Thoracic aorta (tissue), 2 donors: ENCODE measurements at places on chromosomes 12 and 14. TPM values are rescaled to one million over a fixed set of nuclear protein-coding genes. Genes with fewer than 3 reads are reported as not detected.

DNA sequence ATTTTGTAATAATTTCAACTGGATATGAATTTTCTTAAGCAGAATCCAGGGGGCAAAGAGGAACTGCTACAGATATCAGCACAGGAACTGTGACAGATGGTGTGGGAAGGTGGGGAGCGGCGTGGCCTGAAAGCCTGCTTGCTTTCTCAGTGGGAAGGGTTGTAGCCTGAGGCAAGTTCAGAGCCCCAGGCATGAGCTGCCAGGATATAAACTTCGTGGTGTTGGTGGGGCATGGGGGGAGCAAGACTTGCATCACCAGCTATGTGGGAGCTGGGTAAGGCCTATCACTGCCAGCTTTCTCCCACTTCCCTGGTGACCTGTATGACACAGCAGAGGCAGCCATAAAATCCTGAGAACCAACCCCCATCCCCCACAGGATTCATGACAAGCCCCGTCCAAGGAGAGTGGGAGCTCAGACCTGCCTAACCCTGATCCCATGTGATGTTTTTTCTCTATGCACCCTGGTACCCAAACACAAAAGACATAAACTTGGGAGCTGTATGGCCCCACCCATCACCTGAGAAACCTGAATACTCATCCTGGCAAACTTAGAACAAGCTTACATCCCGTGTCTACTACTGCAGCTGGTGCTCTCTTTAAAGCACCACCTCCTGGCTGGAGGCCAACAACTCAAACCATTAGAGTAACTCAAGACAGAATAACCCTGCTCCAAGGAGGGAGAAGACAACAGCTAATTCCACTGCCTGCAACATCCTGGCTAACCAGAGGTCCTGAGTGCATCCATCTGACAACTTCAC lies 16.5 kb downstream of the CLEC1A start:
- DNase-seq = no peak

DNA sequence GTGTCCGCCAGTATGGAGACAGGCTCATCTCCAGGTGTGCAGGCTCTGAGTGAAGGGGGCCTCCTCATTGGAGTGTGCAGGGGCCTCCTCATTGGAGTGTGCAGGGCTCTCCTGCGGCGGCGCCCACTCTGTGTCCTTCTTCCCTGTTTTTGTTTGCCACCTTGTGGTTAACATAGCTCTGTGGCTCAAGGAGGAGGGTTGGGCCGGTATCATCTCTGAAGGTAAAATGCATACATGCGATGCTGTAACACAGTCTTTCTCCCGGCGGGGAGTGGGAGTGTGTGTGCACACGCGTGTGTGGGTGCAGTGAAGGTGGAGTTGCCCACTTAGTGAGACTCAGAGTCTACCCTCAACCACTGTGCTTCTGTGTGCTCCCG lies 429.4 kb downstream of the ZFP36L1 start:
- no peak for DNase-seq

- no peak for DNase-seq
Observed at GRCh38 chr14:64234877-64235651, 59.1 kb downstream of the ESR2 start.

Gene LALBA
- not detected for total RNA-seq

- DNase-seq = no peak
Observed at GRCh38 chr14:30211326-30211725, 283.7 kb upstream of the PRKD1 start.

GRCh38 chr14:24055971-24056799 lies 4.4 kb downstream of the CARMIL3 start:
- DNase-seq = no peak

Gene PTGDR
- 2.9 TPM for total RNA-seq

DNA sequence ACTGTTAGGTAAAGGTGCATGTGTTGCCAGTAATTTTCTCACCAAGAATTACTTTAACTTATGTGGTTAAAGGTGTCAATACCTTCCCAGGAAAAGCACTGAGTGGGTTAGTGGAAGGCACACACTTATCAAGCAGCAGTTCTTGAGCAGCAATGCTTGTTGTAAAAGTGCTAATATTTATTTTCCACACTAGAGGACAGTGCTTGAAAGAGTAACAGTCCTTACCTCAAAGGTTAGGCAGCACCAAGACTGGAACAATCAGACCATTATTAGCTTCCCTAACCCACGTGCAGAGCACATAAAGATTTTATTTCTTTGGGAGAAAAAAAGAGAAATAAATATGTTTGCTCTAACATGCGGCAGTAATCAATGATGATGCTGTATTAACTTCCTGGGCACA lies 48.8 kb upstream of the KRR1 start:
- no peak for DNase-seq

Gene GPR65
- total RNA-seq = 1.9 TPM

DNA sequence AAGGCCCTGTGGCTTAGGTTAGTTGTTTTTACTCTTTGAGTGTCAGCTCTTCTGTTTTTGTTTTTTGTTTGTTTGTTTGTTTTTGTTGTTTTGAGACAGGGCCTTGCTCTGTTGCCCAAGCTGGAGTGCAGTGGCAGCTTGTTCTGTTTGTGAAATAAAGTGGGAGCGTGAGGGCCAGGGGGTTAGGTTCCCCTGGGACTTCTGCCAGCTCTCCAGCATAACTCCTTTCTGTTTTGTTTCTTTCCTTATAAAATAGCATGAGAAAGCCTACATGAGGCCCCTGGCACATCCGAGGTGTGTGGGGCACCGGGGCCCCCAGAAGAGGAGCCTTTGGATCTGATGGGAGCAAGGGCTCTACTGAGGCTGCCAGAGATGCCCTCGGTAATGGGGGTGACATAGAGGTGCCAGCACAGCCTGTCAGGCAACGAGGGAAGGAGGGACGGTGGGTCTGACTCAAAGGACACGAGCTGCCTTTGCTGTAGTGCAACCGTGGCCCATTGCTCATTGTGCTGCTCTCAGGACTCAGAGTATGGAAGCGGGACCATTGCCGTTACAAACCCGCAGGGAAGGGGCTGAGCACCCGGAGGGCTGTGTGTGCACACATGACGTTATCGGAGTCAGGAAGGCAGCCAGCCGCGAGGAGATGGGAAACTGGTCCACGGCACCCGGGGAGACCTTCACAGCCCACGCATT lies 9.1 kb upstream of the SERPINA11 start:
- no peak for DNase-seq

Gene C12orf56
- total RNA-seq = not detected

- DNase-seq = no peak
Observed at GRCh38 chr12:119249383-119250155, 70.8 kb downstream of the HSPB8 start.

DNA sequence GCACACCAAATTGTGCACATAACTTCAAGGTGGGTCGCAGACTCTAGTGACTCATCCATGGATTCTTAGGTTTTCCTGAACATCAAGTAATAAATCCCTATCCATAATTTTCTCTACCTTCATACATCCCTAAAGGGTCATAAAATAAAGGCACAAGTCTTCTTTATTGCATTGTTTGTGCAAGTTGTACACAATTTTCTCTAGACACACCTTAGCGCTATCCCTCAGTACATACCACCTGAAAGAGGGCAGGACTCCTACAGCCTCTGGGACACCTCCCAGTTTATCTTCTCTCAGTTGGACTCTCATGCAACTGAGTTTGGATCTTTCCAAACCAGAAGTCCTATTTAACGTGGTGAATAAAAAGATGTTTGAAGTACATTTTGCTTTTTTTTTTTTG lies 168.5 kb upstream of the BMP4 start:
- no peak for DNase-seq

Gene PCED1B
- 6.6 TPM for total RNA-seq

DNA sequence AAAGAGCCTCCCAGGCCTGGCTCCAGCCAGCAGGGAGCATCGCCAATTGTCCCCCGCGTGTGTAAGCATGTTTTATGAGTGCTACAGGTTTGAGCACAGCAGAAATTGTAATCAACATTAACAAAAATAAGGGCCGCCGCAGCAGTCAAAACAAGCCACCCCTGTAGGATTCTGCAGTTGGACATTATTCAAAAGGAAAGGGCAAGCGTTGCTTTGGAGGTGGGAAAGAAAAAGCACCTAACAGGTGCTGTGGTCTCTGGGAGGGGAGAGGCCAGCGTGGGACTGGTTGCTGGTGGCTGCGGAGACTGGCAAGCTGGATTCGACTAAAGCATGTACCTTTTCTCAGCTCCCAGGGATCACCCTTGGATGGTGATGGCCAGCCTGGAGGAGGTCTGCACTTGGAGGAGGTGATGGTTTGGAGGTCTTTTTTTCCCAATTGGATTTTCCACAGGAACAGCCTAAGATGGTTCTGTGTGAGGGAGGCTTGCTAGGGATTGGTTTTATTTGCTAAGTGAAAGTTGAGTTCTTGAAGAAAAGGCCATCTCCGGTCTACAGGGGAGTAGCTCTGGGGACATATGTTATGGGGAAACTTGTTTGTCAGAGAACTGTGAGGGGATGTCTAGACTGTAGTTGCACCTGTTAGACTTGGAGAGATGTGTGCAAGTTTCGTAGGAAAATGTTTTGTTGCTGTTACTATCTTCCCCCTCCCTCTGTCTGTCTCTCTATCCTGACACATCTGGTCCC lies 2.0 kb downstream of the DYRK2 start:
- DNase-seq = no peak

DNA sequence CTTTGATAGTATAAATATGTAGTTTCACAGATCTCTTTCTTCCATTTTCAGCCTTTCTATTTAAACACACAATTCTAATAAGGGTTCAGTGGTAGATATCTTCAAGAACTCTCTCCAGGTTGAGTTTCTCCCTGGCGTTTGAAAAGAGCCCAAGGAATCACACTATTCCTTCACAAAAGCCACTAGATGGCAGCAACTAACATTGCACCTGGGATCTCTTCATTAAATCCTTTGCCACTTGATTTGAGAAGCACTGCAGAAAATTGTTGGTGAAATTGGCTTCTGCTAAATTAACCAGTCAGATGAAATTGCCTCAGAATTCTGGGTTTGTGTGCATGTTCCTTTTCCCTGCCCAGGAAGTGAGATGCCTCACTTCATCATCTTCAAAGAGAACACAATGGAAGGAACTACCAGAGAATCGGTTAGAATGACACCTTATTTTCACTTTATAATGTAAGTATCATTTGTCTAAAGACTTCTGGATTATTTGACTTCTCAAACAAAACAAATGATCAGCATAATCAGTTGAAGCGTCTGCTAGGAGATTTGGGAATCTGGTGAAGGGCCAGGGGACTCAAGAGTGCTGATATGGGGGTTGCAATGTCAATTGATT lies 6.8 kb downstream of the CCDC198 start:
- no peak for DNase-seq

DNA sequence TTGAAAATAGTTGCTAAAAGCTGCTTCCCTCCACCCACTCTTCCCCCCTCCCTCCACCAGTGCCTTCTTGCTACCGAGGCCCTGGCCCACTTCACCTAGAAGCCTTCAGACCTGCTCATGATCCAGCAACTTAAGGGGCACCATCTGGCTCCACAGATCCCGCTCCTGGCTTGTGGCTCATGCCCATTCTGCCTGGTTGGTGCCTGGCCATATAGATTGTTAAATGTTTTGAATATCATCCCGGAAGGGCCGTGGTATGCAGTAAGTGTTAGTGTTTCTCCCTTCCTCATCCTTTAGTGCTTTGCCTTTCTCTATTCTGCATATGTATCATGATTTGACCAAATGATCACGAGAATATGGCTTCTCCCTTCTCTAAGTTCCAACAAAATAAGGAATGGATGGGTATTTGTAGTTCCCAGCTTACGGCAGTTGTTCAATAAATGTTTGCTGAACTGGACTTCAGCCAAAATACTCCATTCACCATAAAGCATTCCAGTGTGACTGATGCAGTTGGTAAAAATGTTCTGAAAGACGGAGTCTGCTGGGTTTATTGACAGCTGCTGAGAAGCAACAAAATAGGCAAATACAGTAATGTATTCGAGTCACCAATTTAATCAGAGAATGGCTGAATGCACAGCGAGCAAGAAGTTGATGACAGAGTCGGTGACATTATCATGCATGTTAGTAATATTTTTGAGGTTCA lies 30.7 kb downstream of the GRIP1 start:
- no peak for DNase-seq

- no peak for DNase-seq
Observed at GRCh38 chr12:98730412-98730811, 85.3 kb downstream of the APAF1 start.

Gene SRRM4
- 0.21 TPM for total RNA-seq

Gene GLI1
- 1.7 TPM for total RNA-seq

GRCh38 chr12:103965590-103966504 lies at the start of gene TDG:
TSS of gene TDG (plus strand) at chr12:103965872. CDS start at chr12:103966038, 166 bp downstream.
- DNase-seq = peak; percentile 94
